Small intestine (tissue), 16 donors: ENCODE measurements at places on chromosomes 2 and 18. TPM values are rescaled to one million over a fixed set of nuclear protein-coding genes. Genes with fewer than 3 reads are reported as not detected.

The MROH2A gene
- 0.54 TPM for polyA plus RNA-seq

The SKA1 gene
- 7.9 TPM for polyA plus RNA-seq

GRCh38 chr2:223944703-223945531 lies at the start of gene WDFY1:
Gene WDFY1, minus strand, starts transcription at chr2:223945335. Its CDS starts 51 bp downstream, at chr2:223945284.
- no peaks in the 10 kb centered on the region for H3K36me3 ChIP-seq
- H3K27ac ChIP-seq: peak within 1 kb of the TSS; percentile 88
- peak within 1 kb of the TSS; percentile 75 for H3K4me3 ChIP-seq
- peak; percentile 81 for DNase-seq
- peaks cover 18% of the 10 kb centered on the region for H3K4me1 ChIP-seq

DNA sequence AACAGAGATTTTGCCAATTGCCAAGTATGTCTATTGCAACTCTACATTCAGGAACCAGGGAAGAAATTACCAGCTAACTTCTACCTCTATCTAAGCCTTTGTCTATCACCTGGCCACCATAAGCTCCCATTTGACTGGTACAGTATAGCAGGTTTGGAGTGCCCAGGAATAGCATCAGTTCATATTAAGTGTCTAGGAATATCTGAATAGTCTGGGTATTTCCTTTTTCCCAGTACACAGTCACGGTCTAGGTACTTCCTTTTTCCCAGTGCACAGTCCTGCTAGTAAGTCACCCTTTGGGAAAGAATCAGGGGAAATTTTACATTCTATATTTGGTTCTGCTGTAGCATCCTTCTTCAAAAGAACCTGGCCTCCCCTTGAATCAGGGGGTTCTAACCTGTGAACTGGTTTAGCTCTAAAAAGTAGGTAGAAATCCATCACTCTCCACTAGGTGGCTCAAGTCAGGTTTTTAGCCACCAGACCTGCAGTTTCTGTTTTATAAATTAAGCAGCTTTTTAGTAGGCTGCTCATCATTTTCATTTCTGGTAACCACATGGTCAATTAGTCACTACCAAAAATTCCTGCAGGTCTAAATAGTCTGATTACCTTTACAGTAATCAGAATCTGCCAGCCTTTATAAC lies 49.3 kb upstream of the DNAJC10 start:
- DNase-seq: peak; percentile 30
- no peaks in the 10 kb centered on the region for H3K36me3 ChIP-seq
- no peak overlapping the region for H3K4me3 ChIP-seq
- no peak overlapping the region for H3K27ac ChIP-seq
- H3K27me3 ChIP-seq: no peaks in the 10 kb centered on the region

- no peak overlapping the region for H3K4me3 ChIP-seq
- no peaks in the 10 kb centered on the region for H3K36me3 ChIP-seq
- H3K27me3 ChIP-seq: no peaks in the 10 kb centered on the region
- DNase-seq: no peak
- peaks cover 3% of the 10 kb centered on the region for H3K4me1 ChIP-seq
Observed at GRCh38 chr18:45566025-45566740, 49.1 kb upstream of the SLC14A2 start.

- H3K36me3 ChIP-seq: no peaks in the 10 kb centered on the region
- DNase-seq: no peak
Observed at GRCh38 chr18:5515011-5515784, 28.6 kb downstream of the EPB41L3 start.

DNA sequence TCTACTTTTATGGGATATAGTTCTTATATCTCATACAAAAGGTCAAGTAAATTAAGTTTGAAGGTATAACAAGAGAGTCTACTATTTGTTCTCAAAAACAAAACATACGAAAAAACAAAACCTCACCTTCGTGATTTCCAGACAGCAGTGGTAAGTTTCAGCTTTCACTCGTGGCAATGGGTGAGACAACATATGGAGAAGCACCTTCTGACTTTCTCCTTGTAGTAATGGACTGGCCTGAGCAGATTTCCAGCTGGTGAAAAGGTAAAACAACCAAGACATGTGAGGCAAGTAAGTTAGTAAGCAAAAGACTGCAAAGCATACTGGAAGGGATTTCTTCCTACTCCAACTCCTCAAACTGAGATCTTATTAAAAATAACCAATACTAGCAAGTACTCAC lies 39.6 kb downstream of the RTTN start:
- H3K27me3 ChIP-seq: no peaks in the 10 kb centered on the region
- H3K27ac ChIP-seq: no peak overlapping the region
- no peak for DNase-seq
- peaks cover 2% of the 10 kb centered on the region for H3K36me3 ChIP-seq
